ENCODE measurements at places on chromosomes 3 and 15.

DNA sequence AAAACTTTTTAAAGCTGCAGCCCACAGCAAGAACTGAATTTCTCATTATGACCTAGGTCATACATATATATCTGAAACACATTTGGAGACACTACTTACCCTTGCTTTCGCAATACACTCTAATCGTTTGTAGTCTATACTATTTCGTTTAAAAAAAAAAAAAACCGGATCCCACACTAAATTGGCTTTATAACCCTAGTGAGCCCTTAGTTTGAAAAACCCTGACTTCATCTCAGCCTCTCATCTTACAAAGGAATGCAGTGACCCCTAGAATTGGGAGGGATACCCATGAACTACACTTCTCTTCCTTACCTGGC, 4.2 kb downstream of the RARRES1 start:
- no peak for DNase-seq

GRCh38 chr3:188124184-188124583, 29.8 kb upstream of the LPP start:
- DNase-seq: no peak

- DNase-seq: no peak
These were observed 16.6 kb upstream of the GYG1 start for GRCh38 chr3:148974726-148975125.

DNA sequence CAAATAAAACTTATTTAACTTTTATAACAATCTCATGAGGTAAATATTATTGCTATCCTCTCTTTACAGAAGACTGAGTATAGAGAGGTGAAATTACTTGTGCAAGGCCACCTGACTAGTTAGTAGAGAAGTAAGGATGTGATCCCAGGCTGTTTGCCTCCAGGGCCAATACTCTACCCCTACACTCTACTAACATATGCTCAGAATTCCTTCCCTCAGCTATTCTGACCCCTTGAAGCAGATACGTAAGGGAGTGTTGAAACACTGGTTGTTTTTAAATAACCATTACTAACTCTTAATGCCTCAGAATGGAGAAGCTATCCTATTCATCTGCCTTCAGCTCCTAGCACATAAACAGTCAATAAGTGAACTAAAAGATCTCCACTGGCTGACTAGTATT, 24.1 kb downstream of the CSTA start:
- DNase-seq: no peak

DNA sequence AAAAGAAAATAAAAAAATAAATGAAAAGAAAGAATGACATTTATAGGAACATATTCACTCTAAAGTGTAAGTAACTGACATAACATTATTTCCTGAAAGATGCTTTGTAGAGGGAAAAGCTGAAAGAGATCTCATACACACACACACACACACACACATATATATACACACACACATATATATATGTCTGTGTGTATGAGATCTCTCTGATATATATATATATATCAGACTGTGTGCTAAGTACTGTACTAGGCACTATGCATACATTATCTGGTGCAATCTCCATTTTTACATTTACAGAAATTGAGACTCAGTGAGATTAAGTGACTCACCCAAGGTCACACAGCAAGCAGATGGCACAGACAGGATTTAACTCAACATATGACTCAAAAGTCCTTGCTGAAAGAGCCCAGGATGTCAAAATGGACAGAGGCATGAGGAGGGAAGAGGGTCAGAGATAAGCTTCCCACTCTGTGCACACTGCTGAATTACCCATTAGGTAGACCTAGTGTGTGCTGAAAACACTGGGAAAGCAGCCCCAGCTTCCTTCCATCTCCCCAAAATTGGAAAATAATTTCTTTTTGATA, 15.0 kb downstream of the BHLHE40 start:
- no peak for DNase-seq

DNA sequence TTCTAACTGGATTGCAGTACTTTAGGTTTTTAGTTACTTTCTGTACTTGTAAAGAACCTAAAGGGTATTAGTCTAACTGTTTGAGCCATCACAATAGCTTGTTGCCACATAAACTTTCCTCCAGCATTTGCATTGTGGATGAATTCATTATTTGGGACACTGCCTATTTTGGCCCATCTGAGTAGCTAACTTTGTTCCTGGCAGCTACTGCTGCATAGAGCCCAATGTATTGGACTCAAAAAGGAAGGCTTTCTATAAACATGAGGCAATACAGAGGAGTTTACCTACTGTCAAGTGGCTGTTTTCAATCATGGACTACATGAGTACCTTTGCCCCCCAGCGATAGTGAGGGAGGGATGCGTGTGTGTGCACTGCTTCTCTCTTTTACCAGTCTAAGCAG, 1.9 kb downstream of the ROBO2 start:
- DNase-seq: no peak

- DNase-seq: no peak
These were observed 513.5 kb upstream of the PROK2 start for GRCh38 chr3:72298201-72299152.

GRCh38 chr3:2041931-2042330, 56.7 kb upstream of the CNTN4 start:
- DNase-seq: no peak

DNA sequence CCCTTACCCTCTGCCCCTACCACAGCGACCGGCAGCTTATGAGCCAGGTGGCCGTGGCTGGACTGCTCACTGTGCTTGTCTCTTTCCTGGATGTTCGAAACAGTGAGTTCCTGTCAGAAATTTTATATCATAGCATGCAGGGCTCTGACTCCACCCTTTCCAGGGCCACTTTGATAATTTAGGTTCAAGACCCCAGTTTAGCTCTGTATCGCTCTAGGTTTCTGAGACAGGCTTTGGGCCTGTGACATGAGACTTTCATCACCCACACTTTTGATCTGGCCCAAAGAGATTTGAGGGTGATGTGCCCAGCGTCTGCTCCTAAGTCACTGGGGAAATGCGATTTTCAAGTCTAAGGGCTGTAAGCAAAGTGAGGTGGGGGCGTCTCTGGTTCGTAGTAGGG, 6.5 kb upstream of the EIF4G1 start:
- DNase-seq: no peak

GRCh38 chr3:189720736-189721417, 89.7 kb downstream of the TP63 start:
- no peak for DNase-seq
